ENCODE measurements at places on chromosomes 16 and 17.

- no peak for DNase-seq
Measured at GRCh38 chr17:76536511-76537287, 810 bp downstream of the CYGB start.

GRCh38 chr16:78584991-78585390 is 485.5 kb downstream of the WWOX start:
- no peak for DNase-seq

DNA sequence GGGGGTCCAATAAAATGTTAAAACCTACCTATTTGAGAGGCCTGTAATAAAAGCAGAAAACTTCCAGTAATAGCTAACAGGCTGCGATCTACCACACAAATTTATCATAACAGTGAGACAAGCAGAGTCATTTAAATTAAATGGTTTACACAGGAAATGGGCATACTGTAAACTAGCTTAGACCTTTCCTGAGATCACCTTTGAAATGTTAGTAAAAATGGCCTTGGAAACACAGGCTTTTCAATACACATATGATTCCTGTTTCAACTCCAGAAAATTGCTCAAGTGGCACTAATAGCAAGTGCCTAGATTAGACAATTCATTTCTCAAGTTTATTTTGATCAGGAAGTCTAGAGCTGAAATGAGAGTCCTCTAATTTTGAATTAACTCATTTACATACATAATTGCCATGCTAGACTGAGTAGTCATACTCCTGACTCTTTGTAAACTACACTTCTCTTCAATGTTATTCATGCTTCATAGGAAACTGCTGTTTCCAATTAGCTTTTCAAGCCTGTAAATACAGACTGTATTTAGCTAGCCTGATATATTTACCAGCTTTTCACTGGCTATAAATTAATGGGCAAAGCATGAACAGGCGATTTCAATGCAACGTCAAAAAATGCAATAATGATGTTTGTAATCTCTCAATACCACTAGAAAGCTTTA is 43.3 kb downstream of the PARN start:
- DNase-seq: peak; percentile 14

GRCh38 chr16:57538235-57538721 is 1.9 kb upstream of the CCDC102A start:
- DNase-seq: no peak

- DNase-seq: peak; percentile 60
Measured at GRCh38 chr17:63274146-63274545, 172.0 kb downstream of the CYB561 start.

GRCh38 chr17:19321481-19322128 is 40.9 kb downstream of the B9D1 start:
- no peak for DNase-seq
